Pancreas (tissue), 10 donors: ENCODE measurements at places on chromosomes 7 and 10. TPM values are rescaled to one million over a fixed set of nuclear protein-coding genes. Genes with fewer than 3 reads are reported as not detected.

Gene GNG11
- 2.4 TPM for total RNA-seq

Gene NPY4R
- not detected for total RNA-seq

- H3K36me3 ChIP-seq, result no peaks in the 10 kb centered on the region
- no peak for DNase-seq
- H3K4me1 ChIP-seq, result no peaks in the 10 kb centered on the region
- no peak overlapping the region for H3K4me3 ChIP-seq
- H3K27ac ChIP-seq, result no peak overlapping the region
Measured at GRCh38 chr10:129796710-129797420, 167.2 kb downstream of the EBF3 start.

DNA sequence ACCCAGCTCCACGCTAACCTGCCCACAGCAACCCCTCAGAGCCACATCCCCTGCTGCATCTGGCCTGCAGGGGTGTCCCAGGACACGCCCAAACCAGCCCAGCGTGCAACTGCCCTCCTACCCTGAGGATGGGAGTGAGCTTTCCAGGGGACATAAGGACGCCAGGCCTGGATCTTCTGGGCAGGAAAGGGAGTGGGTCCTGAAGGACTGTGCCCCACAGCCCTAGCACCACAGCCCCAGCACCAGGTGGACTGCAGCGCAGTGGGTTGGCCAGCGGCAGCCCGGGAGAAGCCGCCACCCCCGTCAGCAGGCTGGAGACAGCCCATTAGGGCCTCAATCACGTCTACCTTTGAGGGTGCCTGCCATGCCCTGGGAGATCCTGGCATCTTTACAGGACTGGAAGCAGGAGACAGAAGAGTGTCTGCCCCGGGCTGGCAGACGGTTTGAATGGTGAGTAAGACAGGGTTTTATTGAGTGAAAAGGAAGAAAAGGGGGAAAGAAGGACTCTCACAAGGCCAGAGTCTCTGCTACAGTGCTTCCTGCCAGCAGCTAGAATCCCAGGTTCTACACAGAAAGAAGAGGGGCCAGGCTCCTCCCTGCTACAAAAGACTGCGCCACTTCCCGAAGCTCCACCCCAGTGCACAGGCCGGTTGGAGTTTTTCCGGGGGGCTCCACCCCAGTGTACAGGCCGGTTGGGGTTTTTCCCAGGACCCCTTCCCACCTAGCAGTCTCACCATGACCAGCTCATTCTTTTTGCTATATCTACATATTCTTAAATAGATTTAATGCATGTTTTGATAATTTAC lies 69.8 kb upstream of the KCTD7 start:
- no peaks in the 10 kb centered on the region for H3K4me1 ChIP-seq
- no peak for DNase-seq
- no peaks in the 10 kb centered on the region for H3K36me3 ChIP-seq
- H3K27ac ChIP-seq, result no peak overlapping the region
- no peak overlapping the region for H3K4me3 ChIP-seq

- no peaks in the 10 kb centered on the region for H3K36me3 ChIP-seq
- no peak overlapping the region for H3K27ac ChIP-seq
- no peaks in the 10 kb centered on the region for H3K27me3 ChIP-seq
- peak overlapping the region; percentile 64 for H3K4me3 ChIP-seq
- DNase-seq, result peak; percentile 64
Measured at GRCh38 chr10:100826983-100827818, 81.8 kb downstream of the PAX2 start.
